ENCODE measurements at places on chromosomes 4 and X.

DNA sequence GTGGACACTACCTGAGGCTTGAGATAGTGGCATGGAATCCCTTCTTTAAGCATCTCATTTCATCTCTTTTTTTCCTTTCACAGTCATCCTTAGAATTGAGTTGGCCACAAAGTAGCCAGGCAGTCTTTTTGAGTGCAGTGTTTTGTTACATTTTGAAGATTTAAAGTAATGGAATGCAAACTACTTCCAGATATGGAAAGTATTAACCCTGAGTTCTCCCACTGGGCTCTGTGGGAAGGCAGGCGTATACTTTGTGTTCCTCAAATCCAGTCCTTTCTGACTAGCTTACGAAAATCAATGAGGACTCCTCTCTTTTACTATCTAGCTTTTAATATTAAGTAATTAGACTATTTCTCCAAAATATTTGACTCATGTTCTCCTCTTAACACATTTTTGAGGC, 29.9 kb downstream of the PCDH10 start:
- DNase-seq: no peak

DNA sequence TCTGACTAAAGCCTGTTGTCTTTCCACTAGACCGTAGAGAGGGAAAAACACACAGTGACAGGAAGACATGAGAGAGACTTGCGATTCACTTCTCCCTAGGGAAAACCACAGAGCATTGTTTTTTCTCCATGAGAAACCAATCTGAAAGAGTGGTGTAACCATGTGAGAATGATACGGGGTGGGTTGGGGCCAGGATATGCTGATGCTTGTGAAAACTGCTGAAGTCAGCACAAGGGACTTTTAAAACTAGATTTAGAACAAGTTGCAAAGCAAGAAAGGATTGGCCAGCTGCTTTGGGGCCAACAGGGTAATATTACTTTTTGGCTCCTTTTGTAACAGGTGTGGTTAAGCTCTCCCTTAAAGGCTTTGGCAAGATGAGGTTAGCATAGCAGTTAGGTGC, 66.1 kb downstream of the NHSL2 start:
- DNase-seq: no peak

DNA sequence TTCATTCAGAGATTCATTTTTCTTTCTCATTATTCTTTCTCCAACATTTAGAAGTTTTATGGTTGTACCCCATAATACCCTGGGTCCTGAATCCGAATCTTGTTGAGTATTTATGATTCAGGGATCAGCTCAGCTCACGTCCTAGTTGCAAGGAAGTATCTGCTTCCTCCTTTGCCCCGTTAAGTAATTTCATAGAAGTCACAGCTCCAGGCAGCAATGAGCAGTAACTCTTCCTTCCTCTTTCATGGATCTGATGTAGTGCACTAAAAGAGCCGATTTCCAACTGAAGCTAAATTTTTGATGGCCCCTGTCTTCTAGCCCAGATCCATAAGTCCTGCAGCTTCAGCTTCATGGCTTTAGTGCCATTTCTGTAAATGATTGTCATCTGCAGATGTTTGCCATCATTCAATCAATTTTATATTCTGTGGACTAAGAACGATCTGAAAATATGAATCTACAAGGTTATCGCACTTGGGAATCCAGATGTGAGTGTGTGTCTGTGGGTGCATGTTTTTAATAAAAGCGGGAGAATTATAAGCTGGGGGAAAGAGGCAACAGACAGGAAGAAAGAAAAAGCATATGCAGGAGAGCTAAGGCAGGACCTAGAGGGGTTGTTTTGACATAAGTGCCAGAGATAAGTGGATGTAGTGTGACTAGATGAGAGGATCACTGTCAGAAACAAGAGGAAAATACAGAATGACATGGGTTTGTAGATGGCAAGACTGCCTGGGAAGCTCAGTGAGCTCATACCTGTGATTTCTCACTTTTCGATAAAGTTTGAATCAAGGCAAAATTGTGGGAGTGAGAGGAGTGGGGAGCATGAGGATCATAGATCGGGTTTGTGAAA, 17.5 kb downstream of the VEGFD start:
- peak; percentile 26 for DNase-seq

- peak; percentile 82 for DNase-seq
Observed at GRCh38 chrX:40415675-40416074, 165.1 kb upstream of the ATP6AP2 start.

GRCh38 chr4:40718586-40718985, 31.2 kb upstream of the NSUN7 start:
- DNase-seq: no peak

- DNase-seq: no peak
Observed at GRCh38 chr4:153114771-153115321, 89.4 kb upstream of the TRIM2 start.

DNA sequence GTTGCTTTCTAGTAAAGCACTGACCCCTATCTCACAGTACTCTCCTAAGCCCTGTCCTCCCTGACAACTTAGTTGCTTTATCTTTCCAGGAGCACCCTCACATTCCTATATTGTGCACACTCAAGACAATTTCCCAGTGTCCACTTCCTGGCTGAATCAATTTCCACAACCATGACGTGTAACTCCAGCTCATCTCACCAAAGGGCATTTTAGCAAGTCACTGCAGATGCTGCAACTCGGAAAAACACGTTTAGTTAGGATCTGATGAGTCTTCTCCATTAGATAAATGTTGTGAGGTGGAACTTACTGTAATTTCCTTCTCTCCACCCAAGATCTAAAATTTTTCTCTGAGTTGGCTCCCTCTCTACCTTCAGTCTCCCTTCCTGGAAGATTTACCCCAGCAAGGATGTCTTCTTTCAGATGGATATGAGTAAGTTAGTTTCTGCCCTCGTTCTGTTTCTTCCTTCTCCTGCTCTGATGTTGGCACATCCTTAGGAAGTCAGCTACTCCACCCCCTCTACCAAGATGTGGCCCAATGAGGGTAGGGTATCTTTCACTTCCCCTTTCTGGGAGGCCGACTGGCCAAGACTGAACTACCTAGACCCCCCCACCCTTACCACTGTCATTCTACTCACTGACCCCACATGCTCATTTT, 28.8 kb upstream of the IL13RA1 start:
- no peak for DNase-seq

DNA sequence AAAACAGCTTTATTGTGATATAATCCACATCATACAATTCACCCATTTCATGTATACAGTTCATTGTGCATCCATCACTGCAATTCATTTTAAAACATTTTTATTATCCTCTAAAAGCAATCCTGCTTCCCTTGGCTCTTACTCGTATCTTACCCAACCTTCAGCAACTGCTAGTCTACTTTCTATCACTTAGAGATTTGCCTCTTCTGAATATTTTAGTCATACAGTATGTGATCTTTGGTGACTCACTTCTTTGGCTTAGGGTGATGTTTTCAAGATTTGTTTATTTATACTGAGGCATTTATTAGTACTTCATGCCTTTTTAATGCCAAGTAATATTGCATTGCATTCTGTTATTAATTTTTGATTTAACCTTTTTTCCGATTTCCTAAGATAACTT, 15.0 kb upstream of the MSMO1 start:
- DNase-seq: no peak

DNA sequence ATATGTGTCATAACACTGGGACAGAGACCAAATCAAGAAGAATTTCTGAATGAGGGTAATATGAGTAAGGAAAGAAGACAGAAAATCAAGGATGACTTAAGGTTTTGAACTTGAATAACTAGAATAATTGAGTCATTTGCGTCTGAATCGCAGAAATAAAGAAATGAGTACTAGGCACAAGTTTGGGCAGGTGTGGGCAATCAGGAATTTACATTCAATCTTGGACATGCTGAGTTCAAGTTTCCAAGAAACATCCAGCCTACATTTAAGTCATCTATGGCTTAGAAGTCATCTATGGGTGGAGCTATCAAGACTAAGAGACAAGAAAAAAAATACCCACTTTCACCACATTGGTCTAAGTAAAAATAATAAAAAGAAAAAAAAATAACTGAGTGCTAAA, 30.4 kb upstream of the WDR44 start:
- no peak for DNase-seq

- DNase-seq: no peak
Observed at GRCh38 chr4:61143461-61143860, 56.7 kb upstream of the ADGRL3 start.

DNA sequence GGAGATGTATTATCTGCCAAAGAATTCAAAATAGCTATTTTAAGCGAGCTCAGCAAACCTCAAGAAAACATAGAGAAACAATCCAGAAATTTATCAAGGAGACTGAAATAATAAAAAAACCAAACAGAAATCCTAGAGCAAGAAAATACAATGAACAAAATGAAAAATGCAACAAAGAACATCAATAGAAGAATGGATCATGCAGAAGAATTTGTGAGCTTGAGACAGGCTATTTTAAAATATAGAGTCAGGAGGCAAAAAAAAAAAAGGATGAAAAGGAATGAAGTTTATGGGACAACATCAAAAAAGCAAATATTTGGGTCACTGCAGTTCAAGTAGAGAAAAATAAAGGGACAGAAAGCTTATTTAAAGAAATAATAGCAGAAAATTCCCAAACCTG, 29.1 kb downstream of the CENPE start:
- no peak for DNase-seq

GRCh38 chr4:3703677-3704521, 62.3 kb upstream of the ADRA2C start:
- no peak for DNase-seq

GRCh38 chr4:106676173-106676921, 307.8 kb upstream of the GIMD1 start:
- DNase-seq: no peak

DNA sequence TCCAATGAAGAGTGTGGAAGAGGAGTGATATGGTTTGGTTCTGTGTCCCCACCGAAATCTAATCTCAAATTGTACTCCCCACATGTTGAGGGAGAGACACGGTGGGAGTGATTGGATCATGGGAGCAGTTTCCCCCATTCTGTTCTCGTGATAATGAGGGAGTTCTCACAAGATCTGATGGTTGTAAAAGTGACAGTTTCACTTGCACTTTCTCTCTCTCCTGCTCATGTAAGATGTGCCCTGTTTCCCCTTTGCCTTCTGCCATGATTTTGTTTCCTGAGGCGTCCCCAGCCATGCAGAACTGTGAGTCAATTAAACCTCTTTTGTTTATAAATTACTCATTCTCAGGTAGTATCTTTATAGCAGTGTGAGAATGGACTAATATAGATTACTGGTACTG, 39.6 kb downstream of the FAM47C start:
- no peak for DNase-seq

DNA sequence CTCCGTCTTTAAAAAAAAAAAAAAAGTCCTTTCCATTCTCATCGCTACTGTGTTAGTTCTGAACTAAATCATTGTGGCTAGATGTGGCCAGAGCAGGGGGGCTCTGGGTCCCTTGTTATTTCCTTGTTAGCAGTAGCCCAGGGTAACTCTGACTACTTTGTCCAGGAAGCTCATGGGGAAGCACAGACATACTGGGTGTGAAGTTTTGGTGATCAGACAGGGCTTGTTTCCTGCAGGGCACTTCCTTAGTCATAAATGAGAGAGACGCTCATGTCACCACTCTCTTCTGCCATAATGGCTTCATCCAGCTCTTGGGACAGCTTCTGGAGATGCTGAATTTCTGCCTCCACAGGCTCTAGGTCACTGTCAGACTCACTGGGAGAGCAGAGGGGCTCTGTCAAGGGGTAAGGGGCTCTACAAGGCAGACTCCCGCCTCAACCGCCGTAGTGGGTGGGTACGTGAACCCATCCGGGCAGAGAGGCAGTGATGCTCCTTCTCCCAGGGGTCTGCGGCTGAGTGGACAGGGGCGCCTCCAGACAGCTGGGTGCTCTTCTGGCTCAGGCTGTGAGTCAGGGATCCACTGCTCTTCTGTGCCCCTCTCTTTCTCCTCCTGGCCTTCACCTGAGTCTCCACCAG, 12.9 kb downstream of the STIM2 start:
- DNase-seq: no peak

DNA sequence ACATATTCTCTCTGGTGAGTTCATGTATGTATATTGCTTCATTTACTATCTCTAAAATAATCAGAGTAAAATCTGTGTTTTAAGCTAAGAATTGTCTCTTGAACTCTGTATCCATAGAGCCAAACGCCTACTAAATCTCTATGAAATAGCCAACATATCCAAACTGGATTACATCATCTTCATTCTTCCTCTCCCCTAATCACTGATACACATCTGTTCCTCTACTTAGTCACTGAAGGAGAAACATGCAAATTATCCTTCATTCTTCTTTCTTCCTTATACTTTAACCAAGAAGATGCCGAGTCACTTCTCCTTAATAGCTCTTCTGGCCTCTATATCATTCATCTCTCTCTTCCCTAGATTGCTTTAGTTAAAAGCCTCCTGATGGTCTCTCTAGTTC, 630.4 kb upstream of the FTHL17 start:
- DNase-seq: no peak

- no peak for DNase-seq
Observed at GRCh38 chr4:41245983-41246382, 10.7 kb upstream of the UCHL1 start.

GRCh38 chr4:88320780-88321373, 36.5 kb upstream of the PPM1K start:
- DNase-seq: no peak

DNA sequence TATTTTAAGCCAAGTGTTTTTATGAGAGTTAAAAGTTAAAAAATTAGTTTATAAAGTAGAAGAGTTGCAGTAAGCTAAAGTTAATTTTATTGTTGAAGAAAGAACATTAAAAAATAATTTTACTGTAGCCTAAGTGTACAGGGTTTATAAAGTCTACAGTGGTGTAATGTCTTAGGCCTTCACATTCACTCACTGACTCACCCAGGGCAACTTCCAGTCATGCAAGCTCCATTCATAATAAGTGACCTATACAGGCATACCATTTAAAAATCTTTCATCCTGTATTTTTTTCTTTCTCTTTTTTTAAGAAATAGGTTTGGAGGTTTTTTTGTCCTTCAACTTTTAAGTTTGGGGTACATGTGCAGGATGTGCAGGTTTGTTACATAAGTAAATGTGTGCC, 87.9 kb upstream of the NR3C2 start:
- no peak for DNase-seq

DNA sequence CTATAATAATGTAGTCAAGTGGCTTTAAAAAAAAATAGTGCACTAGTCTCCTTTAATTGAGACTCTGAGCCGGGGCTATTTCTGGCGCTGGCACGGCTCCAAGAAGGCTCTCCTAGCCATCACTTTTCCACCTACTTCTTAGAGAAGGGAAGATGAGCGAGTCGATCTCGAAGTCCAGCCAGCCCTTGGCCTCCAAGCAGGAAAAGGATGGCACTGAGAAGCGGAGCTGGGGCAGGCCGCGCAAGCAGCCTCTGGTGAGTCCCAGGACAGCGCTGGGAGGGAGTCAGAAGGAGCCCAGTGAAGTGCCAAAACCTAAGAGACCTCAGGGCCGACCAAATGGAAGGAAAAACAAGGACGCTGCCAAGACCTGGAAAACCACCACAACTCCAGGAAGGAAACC, 531.9 kb downstream of the MAGEB5 start:
- no peak for DNase-seq
